NCI-H2107 (cell line): ENCODE measurements at places on chromosomes 12 and 14.

- DNase-seq: no peak
Measured at GRCh38 chr14:75138492-75138891, 11.6 kb upstream of the NEK9 start.

DNA sequence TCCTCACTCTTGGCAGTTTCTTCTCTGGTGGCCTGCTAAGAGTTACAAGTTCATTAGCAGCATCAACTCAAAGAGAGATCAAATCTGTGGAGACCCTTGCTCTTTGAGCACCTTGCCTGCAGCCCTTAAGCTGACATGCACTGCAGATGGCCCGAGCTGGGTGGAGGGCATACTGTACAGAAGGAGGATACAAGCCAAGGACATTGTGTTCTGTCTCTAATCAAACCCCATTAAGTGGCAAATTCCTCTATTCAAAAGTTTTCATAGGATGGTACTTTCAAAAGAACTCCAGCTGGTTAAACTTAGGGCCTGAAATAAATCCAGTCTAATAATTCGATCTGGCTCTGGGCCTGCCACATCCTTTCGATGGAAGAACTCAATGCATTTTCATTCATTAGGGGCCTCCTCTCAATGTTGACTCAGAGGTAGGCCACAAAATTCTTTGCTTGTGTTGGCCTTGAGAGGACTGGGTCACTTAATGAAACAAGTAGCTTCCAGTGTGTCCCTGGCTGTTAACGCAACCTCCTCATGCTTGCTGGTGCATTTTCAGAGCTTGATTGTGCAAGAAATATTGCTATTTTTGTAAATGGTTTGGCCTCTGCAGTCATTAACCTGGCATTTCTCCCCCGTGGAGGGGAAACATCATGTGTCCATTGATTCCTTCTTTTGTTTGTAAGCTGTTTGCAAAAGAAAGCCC, 318.2 kb downstream of the NUAK1 start:
- DNase-seq: no peak

- no peak for DNase-seq
Measured at GRCh38 chr12:88207921-88208620, 66.0 kb downstream of the TMTC3 start.

DNA sequence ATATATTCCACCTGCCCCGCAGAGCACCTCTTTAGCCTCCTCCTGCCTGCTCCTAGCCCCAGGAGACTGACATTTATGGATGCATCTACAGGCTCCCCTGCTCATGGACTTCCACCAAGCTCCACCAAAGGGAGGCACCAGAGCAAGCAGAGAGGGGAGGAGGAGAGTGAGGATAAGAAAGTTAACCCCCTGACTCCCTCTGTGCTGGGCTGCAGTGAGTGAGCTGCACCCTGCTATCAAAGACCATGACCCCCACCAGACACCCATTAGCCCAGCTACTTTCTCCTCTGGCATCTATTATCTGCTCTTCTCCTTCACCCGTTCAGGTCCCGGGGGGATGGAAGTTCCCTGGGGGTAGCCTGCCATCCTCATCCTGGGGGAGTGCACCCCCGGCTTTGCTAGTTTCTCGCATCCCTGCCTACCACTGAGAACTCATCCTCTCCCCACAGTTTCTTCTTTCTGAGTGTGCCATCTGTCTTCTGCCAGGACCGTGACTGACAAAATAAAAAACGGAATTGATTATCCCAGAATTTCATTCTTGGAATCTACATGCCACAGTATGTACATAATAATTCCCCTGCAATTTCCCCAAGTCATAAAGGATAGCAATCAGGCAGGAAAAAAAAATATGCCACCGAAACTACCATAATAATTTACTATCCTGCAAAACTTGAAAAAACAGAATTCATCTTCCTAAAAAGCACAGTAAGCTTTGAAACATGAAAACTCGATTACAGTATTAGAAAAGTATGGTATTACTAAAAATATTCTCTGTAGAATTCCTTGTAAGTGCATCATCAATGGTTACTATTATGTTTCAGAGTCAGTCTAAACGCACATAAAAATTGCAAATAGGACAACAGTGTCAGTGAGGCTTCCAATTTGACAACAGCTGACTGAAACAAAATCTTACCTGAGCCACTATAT, 45.2 kb downstream of the FOXN3 start:
- DNase-seq: no peak

DNA sequence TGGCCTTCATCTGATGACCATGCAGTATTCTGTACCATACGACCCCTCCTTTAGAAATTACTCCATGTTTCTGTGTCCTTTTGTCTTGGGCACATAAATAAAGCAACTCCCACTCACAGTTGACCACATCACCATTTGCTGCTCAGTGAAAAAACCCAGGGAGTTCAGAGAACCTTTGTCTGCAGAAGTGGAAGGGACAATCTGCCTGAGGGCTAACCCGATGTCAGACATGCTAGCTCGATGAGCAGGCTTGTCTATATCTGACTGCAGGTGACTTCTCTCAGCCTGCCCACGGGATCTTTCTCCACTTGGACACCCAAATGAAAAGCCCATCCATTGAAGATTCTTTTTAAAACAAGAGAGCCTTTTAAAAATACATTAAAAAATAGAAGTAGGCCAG, 45.7 kb upstream of the GRIP1 start:
- no peak for DNase-seq

DNA sequence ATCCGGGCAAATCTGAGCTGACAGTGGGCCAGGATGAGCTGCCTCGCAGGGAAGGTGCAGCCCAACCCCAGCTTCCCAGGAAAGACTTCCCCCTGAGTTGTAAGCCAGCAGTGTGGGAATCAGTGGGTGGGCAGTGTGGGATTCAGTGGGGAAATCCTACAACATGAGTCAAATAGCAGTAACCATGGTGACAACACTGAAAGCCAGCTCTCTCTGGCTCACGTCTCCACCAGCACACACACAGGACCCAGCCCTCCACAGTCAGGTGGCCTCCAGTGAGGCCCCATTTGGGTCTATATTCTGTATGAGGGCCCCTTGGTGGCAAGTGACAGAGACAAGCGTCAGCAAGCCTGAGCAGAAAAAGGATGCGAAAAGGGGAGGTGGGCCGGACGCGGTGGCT, 6.0 kb upstream of the LGALS3 start:
- DNase-seq: no peak

DNA sequence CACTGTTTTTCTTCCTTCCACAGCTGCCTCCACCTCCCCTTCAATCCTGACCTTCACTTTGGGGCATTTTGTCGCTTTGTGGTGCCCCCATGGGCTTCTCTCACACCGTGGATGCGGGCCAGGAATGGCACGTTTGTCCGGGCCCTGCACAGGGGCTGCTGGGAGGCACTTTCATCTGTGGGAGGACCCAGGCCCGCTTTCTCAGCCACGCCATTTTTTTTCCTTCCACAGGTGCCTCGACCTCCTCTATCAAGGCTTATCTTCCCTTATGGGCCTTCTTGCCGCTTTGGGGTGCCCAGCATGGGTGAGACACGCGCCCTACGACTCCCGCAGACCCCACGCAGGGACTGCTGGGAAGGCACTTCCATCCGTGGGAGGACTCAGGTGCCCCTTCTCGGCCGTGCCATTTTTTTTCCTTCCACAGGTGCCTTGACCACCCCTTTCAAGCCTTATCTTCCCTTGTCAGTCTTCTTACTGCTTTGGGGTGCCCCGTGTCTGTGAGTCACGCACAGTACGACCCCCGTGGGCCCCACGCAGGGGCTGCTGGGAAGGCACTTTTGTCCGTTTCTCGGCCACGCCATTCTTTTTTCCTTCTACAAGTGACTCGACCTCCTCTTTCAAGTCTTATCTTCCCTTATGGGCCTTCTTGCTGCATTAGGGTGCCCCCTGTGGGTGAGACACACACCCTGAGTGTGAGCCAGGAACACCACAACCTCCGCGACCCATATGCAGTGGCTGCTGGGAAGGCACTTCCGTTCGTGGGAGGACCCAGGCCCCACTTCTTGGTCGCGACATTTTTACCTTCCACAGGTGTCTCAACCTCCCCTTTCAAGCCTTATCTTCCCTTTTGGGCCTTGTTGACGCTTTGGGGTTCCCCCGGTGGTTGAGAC, 270.7 kb downstream of the ALG10 start:
- DNase-seq: no peak

GRCh38 chr14:54577977-54578376, 11.0 kb downstream of the SAMD4A start:
- no peak for DNase-seq

DNA sequence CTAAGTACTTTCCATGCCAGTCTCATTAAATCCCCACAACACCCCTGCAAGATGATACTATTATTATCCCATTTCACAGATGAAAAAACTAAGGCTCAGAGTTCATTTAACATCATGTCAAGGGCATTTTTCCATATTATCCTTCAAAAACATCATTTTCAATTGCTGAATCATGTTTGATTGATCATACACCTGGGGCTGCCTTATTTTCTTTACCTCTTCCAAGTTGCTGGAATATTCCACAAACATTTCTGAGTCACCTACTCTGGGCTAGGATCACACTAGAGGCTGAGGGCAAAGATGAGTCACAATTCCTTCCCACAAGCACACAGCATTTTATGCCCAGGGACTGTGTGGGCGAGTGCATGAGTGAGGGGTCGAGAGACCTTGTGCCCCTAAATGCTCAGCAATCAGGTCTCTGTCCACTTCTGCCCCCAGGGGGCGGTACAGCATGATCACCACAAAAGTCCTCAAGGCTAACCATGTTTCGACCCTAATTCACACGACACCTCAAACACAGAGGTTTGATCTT, 14.1 kb upstream of the TMEM119 start:
- no peak for DNase-seq

- DNase-seq: no peak
Measured at GRCh38 chr12:19177754-19178153, 48.2 kb downstream of the PLEKHA5 start.

- DNase-seq: no peak
Measured at GRCh38 chr12:29030006-29030405, 119.1 kb upstream of the FAR2 start.

DNA sequence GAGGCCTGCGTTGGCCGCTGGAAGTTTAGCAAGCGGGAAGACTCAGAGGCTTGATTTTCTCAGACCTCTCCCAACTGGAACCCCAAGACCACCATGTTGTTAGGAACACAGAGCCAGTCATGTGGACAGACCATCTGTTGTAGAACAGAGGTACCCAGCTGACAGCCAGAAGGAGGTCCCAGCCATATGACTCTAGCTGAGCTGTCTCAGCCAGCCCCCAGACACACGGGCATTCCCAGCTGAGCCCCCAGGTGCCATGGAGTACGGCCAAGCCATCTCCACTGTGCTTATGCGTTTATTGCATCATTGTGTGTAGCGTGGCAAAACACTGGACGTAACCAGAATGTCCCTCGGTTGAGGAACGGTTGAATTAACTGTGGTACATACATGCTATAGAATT, 421.9 kb downstream of the TMEM132D start:
- DNase-seq: no peak

- DNase-seq: no peak
Measured at GRCh38 chr14:32821964-32822653, 116.6 kb upstream of the NPAS3 start.

DNA sequence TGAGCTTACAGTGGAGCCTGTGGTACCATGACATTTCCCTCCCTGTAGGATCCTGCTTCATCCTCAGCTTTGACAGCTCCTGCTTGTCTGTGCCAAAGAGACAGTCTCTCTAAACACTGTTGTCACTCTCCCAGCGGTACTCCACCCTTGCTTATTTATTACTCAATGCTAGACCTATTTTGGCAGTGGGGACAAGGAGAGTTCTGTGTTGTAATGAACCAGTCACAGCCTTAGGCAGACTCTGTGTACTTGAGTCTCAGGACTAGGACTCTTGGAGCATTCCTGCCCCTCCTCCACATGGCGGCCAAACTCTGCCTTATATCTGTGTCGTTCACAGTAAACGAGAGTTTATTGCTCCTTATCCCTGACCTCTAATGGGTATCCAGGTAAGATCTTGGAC, 70.9 kb downstream of the PIK3C2G start:
- no peak for DNase-seq

DNA sequence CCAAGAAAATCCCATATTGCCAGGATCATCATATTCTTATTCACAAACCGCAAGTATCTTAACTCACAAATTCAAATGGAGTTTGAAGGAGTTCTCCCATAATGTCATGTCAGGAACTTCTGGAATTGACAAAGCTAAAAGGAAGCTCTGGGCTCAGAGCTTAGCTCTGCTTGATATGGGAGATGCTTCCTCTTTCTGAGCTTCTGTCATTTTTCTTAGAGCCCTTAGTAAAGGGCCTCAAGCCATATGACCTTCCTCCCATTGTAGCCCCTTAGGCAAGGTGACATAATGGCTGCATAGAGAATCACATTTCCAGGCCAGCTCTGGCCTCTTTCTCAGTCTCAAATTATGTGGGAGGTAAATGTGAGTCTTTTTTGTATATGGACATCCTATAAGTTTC, 40.9 kb downstream of the SLC4A8 start:
- DNase-seq: no peak

GRCh38 chr12:42677461-42677860, 87.9 kb upstream of the PRICKLE1 start:
- DNase-seq: no peak

DNA sequence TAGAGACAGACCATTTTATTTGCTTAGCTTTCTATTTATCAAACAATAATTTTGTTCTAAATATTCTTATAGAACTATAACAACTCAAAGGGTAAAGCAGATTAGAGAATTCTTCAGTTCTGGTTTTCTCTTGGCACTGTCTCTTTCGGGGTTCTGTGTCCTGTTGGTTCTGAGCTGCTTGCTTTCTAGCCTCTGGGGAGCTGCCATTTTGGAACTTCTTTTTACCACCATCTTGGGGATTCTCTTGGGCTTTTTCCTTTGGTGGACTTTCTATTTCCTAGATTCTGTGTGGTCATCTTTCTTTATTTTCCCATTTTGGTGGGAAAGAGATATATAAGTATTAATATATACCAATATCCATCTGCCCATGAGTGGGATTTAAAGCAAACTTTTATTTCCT, 467.7 kb downstream of the PCNX1 start:
- DNase-seq: no peak

DNA sequence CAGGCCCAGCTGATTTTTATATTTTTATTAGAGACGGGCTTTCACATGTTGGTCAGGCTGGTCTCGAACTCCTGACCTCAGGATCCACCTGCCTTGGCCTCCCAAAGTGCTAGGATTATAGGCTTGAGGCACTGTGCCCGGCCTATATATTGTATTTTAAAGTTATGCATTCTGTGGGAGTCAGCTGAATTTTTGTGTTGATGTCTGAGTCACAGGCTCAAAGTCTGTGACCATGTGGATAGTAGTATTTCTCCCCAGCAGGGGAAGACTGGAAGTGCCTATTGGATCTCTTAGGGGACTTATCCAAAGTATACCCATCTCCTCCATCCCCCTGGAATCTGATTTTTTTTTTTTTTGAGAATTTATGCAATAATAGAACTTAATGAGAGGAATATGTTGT, 43.8 kb upstream of the ATF1 start:
- no peak for DNase-seq

DNA sequence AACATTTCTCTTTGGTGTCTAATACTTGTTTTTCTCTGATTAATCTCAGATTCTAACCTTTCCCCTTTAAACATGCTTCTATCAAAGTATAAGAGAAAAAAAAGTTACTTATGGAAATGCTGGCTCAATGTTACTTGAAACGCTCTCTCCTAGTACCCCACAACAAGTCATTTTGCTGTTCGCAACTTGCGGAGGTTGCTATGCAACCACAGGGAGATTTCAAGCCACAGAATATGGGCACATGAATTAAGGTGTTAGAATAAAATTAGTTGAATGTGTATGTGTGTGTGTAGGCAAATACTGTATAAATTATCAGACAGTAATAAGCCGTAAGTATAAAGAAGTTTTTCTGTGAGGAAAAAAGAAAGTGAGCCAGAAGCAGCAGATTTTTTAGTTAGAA, 80.6 kb downstream of the CCDC59 start:
- no peak for DNase-seq
